Gastrocnemius medialis (tissue), 4 donors: ENCODE measurements at places on chromosomes 7 and 10. TPM values are rescaled to one million over a fixed set of nuclear protein-coding genes. Genes with fewer than 3 reads are reported as not detected.

NODAL gene
- total RNA-seq = not detected

SPDYE1 gene
- total RNA-seq = not detected

ANXA11 gene
- 148 TPM for total RNA-seq

NRG3 gene
- not detected for total RNA-seq

WNT2 gene
- not detected for total RNA-seq

AGR3 gene
- not detected for total RNA-seq

SPAG6 gene
- not detected for total RNA-seq

OR2AE1 gene
- total RNA-seq = not detected

AKR1C8 gene
- total RNA-seq = not detected

CNNM1 gene
- total RNA-seq = not detected

TRIL gene
- total RNA-seq = 0.25 TPM

PRLHR gene
- not detected for total RNA-seq
